NCI-H2227 treated with DMSO at 0.1 percent for 48 hours (cell line): ENCODE measurements at places on chromosomes 11 and 22.

- no peak for DNase-seq
These were observed 8.7 kb downstream of the ZMAT5 start for GRCh38 chr22:29758068-29758622.

DNA sequence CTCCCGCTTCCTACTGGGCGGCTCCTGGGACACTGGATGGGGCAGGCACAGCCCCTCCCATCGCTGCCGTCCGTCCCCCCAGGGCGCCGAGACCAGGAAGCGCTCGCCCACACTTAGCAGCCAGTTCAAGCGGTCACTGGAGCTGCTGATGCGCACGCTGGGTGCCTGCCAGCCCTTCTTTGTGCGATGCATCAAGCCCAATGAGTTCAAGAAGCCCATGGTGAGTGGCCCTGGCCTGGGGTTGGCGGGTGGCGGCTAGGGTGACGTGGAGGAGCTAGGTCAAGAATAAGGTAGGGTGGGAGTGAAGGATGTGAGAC is 44.6 kb downstream of the MYO7A start:
- no peak for DNase-seq

DNA sequence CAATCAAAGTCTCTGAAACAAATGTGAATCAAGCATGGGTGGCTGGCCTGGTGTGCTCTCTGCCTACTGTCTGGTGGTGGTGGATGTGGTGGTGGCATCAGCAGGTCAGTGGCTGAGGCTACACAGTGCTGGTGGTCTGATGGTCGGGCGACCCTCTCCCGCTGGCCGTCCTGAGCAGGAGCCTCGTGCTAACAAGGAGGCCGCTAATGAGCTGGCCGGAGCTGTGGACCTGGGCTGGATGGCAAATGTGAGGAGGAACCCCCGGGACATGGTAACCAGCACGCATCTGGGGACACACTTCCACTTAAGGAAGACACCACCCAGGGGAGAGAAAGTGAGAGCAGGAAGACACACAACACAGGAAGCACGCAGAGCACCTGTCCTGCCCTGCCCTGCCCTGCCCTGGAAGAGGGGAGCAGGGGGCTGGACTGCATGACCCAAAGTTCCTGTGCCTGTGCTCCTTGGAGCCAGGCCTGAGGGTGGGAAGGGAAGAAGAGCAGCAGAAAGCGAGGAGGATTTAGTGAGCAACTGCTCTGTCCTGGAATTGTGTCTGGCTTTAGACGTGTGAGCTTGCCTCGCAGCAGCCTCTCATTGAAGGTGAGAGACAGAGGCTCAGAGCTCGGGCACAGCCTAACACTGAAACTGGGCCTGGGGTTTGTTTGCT is 23.7 kb downstream of the SLC37A2 start:
- DNase-seq = no peak

GRCh38 chr11:67404515-67405195 is 772 bp downstream of the TBC1D10C start:
- DNase-seq = no peak

GRCh38 chr11:75789521-75789920 is 20.9 kb downstream of the DGAT2 start:
- no peak for DNase-seq

DNA sequence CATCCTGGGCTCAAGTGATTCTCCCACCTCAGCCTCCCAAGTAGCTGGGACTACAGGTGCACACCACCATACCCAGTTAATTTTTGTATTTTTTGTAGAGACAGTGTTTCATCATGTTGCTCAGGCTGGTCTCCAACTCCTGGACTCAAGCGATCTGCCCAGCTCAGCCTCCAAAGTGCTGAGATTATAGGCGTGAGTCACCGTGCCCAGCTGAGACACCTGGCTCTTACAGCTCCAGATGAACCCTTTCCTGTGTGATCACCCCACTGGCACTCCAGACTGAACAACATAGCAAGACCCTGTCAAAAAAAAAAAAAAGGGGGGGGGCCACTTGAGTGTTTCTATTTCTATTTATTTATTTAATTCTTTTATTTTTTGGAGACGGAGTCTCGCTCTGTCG is 1.0 kb upstream of the ADSL start:
- no peak for DNase-seq

DNA sequence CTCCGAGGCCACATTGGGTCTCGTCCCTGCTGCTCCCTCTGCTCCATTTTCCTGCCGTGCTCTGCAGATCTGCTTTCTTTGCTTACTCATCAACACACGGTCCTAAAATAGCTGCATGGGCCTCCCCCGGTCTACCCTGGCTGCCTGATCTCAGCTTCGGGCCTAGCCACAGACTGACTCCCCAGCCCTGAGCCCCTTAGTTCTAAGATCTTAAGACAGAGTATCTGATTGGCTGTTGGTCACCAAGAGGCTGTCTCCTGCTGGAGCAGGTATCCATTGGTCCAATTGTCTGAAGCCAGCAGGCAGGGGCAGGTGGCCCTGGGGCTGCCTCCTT is 53.7 kb upstream of the NECTIN1 start:
- DNase-seq = no peak

DNA sequence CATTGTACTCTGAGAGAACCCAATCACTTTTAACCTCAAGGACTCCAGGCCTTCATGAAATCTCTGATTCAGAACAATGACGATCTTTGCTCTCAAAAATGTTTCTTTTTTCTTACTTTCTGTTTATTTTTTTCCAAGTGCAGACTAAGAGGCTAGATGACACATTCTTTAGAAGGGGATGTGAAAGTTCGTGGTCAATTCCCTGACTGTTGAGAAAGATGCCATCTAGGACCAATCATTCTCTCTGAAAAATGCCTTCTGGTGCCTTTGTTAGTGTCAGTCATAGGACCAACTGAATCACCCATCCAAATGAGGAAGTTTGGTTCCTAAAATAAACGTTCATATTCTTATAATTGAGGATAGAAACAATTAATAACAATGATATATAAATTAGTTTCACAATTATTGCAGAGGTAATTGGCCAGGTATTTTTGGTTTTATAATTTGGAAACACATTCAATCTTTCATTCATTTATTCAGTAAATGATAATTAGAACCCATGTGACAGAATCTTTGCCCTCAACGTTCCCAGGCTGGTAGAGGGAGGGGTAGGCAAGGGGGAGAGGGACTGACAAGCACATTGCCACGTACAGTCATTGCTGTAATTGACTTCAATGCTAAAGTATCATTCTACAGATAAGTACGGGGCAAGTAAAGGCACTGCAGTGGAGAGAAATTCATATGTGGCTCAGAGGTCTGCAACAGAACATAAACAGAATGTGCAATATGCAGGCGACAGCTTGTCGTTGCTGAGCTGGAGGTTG is 333.4 kb upstream of the MPPED2 start:
- no peak for DNase-seq

GRCh38 chr11:45816614-45817013 is 11.7 kb downstream of the SLC35C1 start:
- DNase-seq = no peak
